ENCODE measurements at places on chromosomes 1 and 21.

- no peak for DNase-seq
These were observed 734.1 kb downstream of the LRRIQ3 start for GRCh38 chr1:73463873-73464272.

DNA sequence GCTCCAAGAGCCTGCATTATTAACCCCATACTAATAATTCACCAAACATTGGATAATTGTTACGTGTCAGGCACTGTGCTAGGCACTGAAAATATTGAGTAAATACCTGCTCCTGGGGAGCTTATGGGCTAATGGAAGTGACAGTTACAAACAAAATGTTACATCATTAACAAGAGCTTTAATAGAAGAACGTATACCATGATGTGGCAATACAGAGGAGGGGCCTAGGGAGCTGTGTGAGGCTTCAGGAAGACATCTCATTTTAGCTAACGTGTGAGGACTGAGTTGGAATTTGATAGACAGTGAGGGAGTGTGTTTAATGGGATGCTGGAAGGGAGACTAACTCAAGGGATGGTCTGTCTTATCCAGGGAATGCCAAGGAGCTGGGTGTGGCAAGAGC lies 16.5 kb upstream of the TSPAN2 start:
- DNase-seq, result no peak

DNA sequence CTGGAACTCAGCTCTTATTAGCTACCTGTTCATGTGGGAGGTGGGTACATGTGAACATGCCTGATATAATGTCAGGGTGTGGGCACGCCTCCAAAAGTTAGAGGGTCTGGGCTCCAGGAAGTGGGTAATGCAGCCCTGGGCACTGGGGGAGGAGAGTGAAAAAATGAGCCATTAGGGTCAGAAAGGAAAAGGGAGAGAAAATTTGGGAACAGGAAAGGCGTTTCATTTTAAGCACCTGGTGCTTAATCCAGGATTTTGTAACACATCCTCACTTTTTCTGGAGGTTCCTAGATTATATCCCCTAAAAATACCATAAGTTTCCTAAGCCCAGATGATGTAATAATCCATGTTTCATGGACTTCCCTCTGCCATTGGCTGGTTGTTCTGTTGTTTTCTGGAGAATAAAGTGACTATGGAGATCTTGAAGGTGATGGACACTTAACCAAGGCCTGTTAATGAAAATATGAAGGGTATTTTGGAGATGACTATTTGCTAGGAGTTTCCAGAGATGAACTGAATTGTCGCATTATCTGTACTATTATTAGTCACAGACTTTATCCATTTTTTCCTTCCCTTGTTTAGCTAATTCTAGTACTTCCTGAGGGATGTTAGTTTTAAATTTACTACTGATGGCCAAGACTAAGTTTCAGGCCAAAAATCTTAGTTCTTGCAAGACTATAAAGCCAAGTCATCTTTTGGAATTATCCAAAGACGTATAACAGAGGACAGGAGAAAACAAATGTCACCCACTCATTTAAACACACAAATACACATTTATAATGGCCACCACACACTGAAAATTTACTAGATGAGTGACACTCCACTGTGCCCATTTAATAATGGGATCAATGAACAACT lies 24.4 kb upstream of the TARBP1 start:
- peak; percentile 20 for DNase-seq

- peak; percentile 40 for DNase-seq
These were observed 14.9 kb upstream of the PAQR7 start for GRCh38 chr1:25890239-25891034.

GRCh38 chr1:90720145-90720636 lies 3.1 kb upstream of the BARHL2 start:
- DNase-seq, result no peak

GRCh38 chr1:244173240-244173639 lies 122.2 kb downstream of the ZBTB18 start:
- DNase-seq, result no peak

GRCh38 chr21:35873441-35873840 lies 186.9 kb downstream of the SETD4 start:
- no peak for DNase-seq

DNA sequence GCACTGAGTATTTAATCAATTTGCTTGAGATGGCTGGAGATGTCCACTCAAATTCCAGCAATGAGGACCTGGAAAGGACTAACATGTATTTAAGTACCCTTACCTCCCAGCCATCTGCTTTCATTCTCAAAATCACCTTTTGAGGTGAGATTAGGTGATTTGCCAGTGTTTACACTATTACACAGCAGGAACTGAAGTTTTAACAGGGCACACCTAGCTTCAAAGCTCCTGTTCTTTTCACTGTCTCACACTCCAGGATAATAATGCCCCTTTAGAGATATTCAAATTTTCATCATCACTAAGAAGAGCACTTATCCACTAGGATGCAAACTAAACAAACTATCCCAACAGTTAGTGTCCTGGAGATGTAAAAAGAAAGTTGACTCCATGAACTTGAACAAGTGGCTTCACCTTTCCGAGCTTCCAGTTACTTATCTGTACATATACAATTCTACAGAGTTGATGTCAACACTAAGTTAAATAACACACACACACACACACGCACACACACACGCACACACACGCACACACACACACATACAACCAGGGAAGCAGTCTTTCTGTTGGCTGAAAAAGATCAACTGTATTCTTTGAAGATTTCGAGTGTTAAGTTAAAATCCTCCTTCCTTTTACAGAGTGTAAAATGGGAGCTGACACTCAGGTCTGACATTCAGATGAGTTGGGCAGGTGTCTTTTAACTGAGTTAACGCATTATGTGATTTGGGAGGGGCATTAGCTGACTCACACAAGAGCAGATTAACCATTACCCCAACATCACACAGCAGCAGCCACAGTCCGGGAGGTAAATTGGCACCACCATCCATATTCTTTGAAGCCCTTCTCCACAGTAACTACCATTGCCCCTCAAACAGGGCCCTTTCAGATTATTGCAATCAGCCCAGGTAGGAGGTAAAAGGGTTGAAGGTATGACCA lies 15.5 kb upstream of the JAK1 start:
- no peak for DNase-seq

DNA sequence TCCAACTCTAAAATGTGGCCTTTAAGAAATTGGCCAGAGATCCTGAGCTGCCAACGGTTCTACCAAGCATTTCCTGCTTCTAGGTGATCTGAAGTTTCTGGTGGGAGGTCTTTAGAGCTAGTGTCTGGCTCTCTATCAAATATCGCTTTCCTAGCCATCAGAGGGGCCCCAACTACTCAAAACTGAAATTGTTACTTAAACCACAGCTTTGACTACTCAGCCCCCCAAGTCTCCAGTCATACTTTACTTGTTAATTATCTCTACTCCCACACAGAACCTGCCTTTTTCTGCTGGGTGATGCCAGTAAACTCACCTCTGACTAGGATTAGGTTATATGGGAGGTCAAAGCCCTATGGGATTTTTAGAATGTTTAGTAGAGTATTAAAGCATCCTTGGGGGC lies 95.1 kb downstream of the FASLG start:
- no peak for DNase-seq

DNA sequence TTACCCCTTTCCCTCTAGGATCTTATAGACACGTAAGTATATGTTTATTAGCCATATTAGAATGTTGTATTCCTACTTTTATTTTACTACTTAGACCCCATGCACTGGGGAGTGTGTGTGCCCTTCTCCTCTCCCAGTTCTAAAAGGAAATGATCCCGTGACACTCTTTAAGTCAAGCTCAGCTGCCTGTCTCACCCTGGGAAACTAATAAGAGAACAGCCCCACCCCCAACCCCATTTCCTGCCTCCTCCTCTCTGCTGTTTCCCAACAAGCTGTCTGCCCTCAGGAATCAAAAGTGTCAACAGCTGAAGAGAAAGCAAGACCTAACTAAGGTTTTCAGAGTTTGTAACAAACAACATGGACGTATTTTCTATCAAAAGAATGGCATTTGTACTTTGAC lies 92.6 kb upstream of the VAV3 start:
- no peak for DNase-seq

- DNase-seq, result no peak
These were observed 8.4 kb downstream of the ERO1B start for GRCh38 chr1:236273358-236273757.

DNA sequence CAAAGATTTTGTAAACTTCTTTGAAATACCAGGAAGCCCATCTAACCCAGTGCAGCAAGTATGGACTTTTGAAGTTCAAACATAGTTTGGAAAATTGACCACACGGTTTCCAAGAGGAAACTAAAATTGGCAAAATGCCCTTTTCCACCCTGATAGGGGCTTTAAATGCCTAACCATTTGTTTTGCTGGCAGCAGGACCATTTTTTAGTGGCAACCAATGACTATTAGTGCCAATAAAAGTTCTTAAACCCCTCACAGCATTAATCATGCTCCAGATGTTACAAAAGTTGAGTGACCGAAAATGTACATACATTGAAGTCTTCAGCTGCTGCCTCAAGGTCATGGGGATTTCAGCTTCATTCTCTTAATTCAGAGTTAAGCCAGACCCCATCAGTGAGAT lies 46.4 kb upstream of the ENAH start:
- DNase-seq, result peak; percentile 24

GRCh38 chr1:246786606-246787238 lies 62.5 kb downstream of the SCCPDH start:
- no peak for DNase-seq

- peak; percentile 21 for DNase-seq
These were observed 13.2 kb upstream of the MFN2 start for GRCh38 chr1:11967028-11967547.

DNA sequence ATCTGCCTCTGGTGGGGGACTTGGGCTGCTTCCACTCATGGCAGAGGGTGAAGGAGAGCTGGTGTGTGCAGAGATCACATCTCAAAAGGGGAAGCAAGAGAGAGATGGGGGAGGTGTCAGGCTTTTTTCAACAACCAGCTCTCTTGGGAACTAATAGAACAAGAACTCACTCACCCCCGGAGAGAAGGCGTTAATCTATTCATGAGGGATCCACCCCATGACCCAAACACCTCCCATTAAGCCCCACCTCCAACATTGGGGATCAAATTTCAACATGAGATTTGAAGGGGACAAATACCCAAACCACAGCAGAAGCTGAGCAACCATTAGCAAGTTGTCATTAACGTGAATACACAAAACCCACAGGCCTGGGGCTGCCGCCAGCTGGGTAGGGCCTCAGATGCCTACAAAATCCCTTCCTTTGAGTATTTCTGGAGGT lies 12.0 kb upstream of the VWA5B1 start:
- no peak for DNase-seq

DNA sequence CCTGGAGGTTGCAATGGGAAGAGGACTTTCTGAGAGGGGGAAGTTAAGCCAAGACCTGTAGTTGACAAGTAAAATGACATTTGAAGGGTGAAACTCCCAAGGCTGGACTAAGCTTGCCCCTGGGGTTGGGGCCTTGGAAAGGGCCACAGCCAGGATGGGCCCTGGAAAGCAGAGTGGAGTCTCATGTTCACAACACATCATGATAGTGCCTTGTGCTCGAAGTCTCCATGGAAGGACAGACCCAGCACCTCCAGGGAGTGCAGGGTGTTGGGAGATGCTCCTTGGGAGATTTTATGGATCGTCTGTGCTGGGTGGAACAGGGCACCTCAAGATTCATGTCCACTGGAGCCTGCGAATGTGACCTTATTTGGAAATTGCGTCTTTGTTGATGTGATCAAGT lies 55.6 kb upstream of the ACTRT2 start:
- DNase-seq, result no peak

GRCh38 chr1:155078469-155079209 lies at the start of gene EFNA3:
TSS of gene EFNA3 (plus strand) at chr1:155078837. CDS start at chr1:155078942, 105 bp downstream.
- peak; percentile 54 for DNase-seq

- no peak for DNase-seq
These were observed 77.8 kb downstream of the TM2D1 start for GRCh38 chr1:61647142-61647541.

DNA sequence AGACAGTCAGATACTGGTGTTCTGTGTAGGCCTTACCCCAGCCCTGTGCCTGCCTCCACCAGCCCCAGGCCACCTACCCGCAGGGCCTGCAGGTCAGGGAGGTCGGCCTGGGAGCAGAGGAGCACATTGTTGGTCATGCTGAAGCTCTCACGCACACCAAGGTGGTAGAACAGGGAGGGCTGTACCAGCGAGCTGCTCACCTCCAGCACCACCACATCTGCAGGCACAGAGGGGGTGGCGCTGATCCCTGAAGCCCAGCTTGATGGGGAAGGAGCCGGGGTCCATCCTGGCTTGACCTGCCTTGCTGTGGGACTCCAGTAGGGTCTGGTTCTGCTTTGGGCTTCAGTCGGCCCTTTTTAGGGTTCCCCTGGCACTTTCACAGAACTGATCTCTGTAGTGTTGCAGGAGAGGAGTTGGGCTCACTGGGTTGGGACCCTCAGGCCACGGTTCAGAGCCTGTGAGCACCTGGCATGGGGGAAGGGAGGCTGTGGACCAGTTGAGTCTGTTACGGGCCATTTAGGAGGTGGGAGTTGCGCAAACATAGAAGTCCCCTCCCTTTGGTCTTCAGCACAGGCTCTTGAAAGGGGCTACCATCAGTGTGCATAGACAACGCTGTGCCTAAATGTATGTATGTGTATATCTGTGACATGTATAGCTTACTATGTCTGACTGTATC lies 1.9 kb downstream of the MAP3K6 start:
- no peak for DNase-seq

DNA sequence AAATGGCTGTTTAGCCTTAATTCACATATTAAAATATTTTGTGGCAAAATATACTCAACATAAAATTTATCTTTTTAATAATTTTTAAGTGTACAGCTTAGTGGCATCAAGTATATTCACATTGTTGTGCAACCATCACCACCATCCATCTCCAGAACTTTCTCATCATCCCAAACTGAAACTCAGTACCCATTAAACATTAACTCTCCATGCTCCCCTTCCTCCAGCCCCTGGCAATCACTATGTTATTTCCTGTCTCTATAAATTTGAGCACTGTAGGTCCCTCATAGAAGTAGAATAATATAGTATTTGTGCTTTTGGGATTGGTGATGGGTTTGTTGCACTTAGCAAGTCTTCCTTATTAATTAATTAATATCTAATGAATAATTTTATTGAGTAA lies 29.4 kb downstream of the CCN1 start:
- DNase-seq, result no peak

GRCh38 chr1:106984801-106985200 lies 71.7 kb upstream of the PRMT6 start:
- DNase-seq, result no peak

- peak; percentile 20 for DNase-seq
These were observed 29.5 kb downstream of the HLX start for GRCh38 chr1:220908757-220909156.

DNA sequence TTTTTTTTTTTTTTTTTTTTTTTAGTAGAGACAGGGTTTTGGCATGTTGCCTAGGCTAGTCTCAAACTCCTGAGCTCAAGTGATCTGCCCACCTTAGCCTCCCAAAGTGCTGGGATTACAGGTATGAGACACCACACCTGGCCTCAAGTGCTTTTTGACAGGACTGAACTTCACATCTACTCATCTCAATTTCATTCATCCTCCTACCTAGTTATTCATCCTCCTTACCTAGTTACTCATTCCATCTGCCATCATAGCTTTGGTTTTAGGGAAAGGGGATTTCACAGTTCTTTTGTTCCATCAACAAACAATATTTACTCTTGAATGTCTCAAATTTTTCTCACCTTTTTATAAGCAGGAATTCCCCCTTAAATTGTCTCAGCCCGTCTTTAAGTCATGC lies 38.6 kb upstream of the RALGPS2 start:
- DNase-seq, result no peak

- no peak for DNase-seq
These were observed 127.7 kb upstream of the AJAP1 start for GRCh38 chr1:4526747-4527146.
